Fibroblast of lung (primary cell): ENCODE measurements at places on chromosomes 2 and 18.

GRCh38 chr18:57077786-57078552, 68.9 kb upstream of the BOD1L2 start:
- DNase-seq = no peak

GRCh38 chr2:38261569-38262068, 115.5 kb downstream of the ATL2 start:
- DNase-seq = no peak

DNA sequence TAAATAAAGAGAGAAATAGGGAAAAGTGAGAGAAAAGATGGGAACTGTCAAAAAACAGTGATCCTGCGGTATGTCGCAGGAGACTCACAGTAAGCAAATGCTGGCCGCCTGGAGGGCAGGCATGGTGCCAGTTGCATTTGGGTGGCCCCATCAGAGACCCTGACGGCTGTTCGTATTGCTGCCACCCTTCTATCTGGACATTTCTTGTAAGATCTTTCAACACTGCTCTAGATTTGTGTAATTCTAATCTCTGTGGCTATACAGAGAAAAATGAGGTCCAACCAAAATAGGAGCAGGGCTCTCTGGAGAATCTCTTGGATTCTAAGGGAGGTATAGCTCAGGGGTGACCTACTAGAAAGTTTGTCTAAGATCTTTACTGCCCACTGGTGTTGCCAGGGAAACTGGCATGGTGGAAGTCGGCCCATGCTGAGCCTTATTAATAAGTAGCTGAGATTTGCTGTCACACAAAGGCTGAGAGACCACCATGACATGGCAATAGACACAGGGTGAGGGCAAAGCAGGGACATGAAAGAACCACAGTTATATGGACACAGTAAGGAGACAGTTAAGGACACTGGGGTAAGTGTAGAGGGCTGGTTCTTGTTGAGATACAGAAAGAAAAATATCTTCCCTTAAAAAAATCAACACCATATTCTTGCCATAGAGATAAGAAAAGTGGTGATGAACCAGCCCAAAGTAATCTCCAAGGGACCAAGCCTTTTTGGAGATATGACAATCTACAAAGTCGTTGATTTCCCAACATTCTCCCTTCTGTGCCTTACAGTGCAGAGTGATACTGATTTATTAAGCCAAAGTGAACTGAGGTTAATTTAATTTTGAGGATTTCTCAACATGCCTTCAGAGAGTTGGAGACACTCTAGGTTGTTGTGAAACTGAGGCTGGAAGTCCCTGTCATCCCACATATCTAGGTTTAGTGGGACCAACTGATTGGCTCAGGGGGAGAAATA, 26.4 kb upstream of the FZD7 start:
- no peak for DNase-seq

- no peak for DNase-seq
These were observed 533.9 kb upstream of the CRIM1 start for GRCh38 chr2:35821675-35822074.

- no peak for DNase-seq
These were observed 21.2 kb upstream of the EPAS1 start for GRCh38 chr2:46275995-46276394.

- DNase-seq = peak; percentile 25
These were observed 184.1 kb upstream of the GLI2 start for GRCh38 chr2:120551522-120551921.

GRCh38 chr2:21748501-21748900, 624.7 kb downstream of the TDRD15 start:
- DNase-seq = peak; percentile 65

DNA sequence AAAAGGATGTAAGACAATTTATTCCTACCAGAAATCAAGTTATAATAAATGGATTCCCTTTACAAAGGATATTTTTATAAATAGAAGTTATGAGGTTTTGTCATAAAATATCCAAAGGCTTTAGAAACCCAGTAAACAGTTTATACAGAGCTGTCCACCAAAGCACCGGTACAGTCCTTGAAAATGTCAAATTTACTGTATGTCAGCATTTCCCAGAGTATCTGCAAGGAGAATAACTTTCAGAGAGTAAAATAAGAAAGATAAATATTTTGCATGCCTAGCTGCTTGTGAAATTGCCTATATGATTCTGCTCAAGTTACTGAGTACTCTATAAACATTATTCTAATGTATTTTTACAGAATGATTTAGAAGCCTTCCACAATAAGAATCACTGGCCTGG, 923.3 kb upstream of the DDX18 start:
- DNase-seq = no peak

GRCh38 chr2:13638181-13638580, 921.4 kb downstream of the TRIB2 start:
- DNase-seq = peak; percentile 81

DNA sequence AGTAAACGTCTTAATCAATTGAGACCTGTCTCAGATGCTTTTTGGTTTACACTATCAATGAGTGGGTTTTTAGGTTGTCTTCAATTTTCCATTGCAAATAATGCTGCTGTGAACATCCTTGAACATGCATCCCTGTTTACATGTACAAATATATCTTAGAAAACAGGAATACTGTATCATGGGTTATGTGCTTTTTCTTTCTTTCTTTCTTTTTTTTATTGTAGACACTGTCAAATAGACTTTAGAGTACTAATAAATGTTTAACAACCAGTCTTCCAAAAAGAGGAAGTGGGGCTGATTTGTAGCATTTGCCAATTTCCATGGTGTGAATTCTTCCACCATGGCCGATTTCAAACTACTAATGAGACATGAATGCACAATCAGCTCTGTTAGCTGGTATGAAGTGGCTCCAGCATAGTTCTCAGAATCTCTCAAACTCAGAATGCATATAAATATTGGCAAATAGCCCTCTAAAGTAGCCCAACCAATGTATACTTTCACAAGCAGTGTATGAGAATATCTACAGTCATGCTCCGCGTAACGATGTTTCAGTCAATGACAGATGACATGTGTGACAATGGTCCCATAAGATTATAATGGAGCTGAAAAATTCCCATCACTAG, 50.3 kb upstream of the B3GNT2 start:
- no peak for DNase-seq

- DNase-seq = no peak
These were observed 164.3 kb upstream of the APCDD1 start for GRCh38 chr18:10289951-10290637.

- no peak for DNase-seq
These were observed 556.1 kb downstream of the CMPK2 start for GRCh38 chr2:6309415-6310255.

- DNase-seq = no peak
These were observed 1235.4 kb downstream of the LRP1B start for GRCh38 chr2:140895378-140895777.

GRCh38 chr2:225694664-225695063, 295.2 kb downstream of the NYAP2 start:
- DNase-seq = peak; percentile 28

GRCh38 chr2:207711750-207712530, 500 bp downstream of the CCNYL1 start:
- peak; percentile 33 for DNase-seq

- no peak for DNase-seq
These were observed 13.7 kb upstream of the GAL3ST2 start for GRCh38 chr2:241762933-241763369.

DNA sequence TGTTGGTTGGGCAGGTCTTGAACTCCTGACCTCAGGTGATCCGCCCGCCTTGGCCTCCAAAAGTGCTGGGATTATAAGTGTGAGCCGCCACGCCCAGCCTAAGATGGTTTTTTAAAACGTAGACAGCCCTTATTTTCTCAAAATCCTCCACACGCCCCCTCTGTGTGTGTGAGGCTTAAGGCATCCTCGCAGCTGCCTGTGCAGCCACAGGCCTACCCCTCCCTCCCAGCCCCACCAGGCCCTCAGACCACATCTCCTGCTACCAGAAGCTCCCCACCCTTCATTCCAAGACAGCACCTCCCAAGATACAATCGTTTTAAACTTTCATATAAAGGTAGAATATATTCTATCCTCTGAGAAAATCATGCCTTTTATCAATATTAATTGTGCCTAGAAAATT, 4.8 kb downstream of the ANO7 start:
- no peak for DNase-seq

GRCh38 chr2:86411396-86411795, 29.8 kb upstream of the KDM3A start:
- DNase-seq = no peak

- DNase-seq = no peak
These were observed 24.1 kb downstream of the ACSL3 start for GRCh38 chr2:222884805-222885424.

DNA sequence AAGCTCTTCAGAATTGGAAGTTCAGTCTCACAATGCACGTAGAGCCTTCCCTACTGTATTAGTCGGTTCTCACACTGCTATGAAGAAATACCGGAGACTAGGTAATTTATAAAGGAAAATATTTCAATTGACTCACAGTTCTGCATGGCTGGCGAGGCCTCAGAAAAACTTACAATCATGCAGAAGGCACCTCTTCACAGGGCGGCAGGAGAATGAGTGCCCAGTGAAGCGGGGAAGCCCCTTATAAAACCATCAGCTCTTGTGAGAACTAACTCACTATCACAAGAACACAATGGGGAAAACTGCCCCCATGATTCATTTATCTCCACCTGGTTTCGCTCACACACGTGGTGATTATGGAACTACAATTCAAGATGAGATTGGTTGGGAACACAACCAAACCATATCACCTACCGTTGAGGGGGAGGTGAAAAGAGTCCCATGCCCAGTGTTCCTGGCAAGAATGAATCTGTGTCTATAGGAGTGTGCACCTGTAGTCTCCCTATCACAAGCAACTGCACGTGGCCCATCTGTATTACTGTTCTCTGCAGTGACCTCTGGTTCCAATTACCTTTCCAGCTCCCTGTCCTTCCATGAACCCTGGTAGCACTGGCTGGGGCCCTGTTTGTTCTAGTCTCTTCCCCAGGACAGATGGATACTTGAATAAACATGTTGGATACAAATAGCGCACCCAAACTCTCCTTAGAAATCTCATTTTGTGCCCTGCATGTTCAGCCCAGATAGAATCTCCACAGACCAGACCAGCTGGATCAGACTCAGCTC, 44.4 kb upstream of the ATL2 start:
- DNase-seq = no peak

DNA sequence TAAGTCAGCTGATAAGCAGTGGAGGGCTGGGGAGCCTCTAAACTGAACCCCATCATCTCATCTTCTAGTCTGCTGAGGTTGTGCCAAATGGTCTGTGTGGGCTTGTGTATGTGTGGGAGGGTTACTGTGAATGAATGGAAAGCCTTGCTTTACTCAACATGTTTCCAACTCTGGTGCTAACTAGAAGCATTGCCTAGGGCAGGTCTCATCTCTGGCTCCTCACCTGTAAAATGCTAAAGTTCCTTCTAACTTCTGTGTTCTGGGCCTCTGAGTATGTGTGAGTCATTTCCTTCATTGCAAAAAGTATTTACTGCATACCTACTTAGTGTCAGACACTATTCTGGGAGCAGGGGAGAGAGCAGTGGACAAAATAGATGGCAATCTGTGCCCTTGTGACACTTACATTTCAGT, 1.3 kb downstream of the LIPG start:
- DNase-seq = no peak

- DNase-seq = no peak
These were observed 123.4 kb upstream of the CDH20 start for GRCh38 chr18:61209801-61210200.

GRCh38 chr2:241179899-241180298, 8.6 kb upstream of the ANO7 start:
- no peak for DNase-seq

DNA sequence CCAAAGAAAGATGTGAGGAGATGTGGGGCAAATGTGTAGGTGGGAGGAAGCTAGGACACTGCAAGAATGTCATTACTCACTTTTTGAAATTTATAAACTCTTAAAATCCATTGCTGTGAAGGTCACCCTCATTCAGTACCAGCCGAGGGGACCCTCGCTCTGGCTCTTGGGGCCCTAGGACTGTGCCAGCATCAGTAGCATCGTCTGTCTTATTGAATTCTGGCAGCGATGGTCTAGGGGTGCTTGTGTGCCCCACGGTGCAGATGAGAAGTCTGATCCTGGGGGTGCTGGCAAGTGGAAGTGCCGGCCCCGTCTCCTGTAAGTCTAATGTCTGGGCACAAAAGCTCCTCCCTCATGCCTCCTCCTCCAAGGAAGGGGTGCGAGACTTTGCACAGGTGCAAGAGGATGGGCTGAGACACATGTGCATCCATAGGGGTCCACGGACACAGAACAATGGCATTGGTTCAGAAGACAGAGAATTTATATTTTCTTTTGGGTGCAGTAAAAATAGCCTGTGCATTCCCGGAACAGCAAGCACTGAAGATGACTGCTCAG, 266.7 kb upstream of the HDAC4 start:
- no peak for DNase-seq

- peak; percentile 12 for DNase-seq
These were observed 154.1 kb upstream of the ZSWIM2 start for GRCh38 chr2:187003038-187003554.

- DNase-seq = peak; percentile 66
These were observed 196.1 kb upstream of the CTAGE1 start for GRCh38 chr18:22613788-22614187.

DNA sequence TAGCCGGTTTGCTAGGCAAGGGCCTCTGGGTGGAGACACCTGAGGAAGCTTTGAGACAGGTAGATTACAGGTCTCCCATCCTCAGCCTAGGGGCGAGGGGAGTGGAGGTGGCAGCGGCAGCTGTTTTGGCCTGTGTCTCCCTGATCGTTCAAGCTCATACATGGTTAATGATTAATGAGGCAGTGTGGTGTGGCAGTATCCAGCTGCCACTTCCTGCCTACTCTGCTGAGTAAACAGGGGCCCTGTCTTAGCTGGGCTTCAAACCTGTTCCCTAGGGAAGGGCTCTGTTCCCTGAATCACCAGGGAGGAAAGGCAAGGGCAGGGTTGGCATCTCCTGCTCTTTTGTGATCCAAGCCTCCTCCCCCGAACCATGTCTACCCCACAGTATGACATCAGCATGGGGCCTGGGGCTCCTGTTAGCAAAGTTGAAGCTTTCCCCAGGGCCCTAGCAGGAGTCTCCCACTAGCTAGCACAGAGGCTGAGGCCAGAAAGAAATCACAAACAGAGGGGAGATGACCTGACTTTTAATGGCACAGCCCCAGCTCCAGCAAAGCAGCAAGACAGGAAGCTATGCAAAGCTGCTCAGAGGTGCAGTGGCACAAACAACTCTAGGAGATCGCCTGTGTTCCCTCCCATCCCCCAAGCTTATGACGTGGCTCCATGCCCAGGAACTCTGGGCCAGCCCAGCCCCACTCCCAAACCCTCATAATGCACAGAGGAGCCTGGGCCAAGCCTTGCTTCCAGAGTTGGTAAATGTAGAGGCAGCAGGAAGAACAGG, 3.7 kb upstream of the TUBA4B start:
- peak; percentile 91 for DNase-seq

DNA sequence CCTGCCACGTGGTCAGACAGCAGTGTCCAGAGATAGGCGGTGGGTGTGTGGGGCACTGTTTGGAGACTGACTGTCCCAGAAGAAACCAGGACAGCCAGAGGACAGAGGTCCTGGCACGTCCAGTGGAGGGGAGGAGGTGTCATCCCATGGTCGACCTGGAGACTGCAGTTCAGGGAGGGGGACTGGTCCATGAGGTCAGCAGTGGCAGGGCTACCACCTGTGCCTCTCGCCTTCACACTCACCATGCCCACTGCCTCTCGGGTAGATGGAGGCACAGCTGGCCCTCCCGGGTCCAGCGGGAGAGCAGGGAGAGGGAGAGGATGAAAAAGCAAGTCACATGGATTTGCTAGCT, 53.9 kb downstream of the INHBB start:
- no peak for DNase-seq

- no peak for DNase-seq
These were observed 188.4 kb downstream of the MYO5B start for GRCh38 chr18:50006470-50007046.

- DNase-seq = peak; percentile 70
These were observed 134.6 kb upstream of the SPATS2L start for GRCh38 chr2:200171731-200172482.

GRCh38 chr2:104158191-104158590, 695.7 kb upstream of the POU3F3 start:
- no peak for DNase-seq
